ENCODE measurements at places on chromosomes 12 and 14. TPM values are rescaled to one million over a fixed set of nuclear protein-coding genes. Genes with fewer than 3 reads are reported as not detected.

DNA sequence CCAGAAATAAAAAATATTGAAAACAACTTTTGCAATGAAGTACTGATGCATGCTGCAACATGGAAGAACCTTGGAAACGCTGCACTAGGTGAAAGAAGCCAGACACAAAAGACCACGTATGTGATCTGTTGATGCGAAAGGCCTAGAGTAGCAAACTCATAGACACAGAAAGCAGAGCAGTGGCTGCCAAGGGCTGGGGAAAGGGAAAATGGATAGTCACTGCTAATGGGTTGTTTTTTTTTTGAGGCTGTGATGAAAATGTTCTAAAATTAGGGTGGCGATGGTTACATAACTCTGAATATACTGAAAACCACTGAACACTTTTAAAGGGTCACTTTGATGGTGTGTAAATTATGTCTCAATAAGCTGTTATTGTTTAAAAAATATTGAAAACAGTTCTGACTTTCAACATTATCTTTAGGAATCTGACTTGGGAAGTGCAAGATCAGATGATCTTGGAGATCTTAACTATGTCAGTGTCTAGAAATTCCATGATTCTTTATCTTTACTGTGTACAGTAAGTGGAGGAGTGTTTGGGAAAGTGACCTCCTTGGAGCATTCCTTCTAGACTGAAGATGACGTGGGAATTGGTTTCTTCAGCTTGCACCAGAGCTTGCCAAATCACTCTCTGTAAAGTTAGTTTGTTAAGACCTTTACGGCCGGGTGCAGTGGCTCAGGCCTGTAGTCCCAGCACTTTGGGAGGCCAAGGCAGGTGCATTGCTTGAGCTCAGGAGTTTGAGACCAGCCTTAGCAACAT lies 12.4 kb downstream of the MLXIP start:
- DNase-seq = no peak

- no peak for DNase-seq
Measured at GRCh38 chr12:38720661-38721060, 184.7 kb downstream of the CPNE8 start.

DNA sequence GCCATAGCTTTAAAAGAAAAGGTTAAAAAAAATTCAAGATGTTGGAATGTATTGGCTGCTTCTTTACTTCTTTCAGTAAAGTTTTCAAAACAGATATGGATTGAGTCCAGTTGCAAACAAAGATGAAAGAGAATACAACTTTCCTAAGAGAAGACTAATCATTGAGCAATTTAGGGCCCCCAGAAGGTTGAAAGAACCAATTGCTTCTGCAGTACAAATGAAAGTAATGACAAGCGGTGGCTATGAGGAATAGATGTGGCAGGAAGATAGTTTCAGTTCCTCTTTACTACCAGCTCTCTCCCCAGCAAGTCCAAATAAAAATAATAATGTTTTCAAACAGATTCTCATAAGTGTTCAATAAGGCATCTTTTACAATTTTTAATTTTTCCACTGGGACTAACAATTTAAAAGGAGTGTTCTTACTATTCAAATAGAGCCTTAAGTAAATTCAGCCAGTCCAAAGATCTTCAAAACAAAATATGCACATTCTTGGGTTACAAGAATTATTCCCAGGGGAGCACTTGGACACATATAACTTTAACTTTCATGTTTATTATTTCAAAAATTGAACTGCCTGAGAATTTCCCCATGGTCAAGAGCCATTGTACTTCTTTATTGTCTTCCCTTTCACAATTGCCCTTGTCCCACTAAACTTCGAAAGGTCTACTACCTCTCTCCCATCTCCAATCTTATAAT lies 62.3 kb upstream of the PPP1R12A start:
- no peak for DNase-seq

DNA sequence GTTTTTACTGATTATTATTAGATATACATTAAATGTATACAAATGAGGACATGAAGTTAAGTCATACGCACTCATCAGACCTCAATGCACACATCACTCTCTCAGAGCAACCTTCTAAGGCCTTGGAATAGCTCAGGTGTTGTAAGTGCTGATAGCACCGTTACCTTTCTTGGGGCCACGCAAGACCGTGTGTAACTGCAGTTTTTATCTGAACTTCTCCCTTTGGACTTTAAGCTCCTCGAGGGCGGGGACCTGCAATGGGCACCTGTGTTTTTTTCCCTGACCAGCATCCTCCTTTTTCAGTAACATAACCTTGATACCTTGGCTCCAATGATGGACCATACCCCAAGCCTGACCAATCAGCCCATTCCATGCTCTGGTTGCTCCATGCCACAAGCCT lies 136.5 kb upstream of the TMCC3 start:
- no peak for DNase-seq

GRCh38 chr14:105323663-105324062 lies 9.1 kb downstream of the PACS2 start:
- DNase-seq = no peak

Gene CMTM5
- polyA plus RNA-seq = 3.1 TPM

GRCh38 chr14:64541261-64541971 lies 875 bp downstream of the HSPA2 start:
- DNase-seq = no peak

DNA sequence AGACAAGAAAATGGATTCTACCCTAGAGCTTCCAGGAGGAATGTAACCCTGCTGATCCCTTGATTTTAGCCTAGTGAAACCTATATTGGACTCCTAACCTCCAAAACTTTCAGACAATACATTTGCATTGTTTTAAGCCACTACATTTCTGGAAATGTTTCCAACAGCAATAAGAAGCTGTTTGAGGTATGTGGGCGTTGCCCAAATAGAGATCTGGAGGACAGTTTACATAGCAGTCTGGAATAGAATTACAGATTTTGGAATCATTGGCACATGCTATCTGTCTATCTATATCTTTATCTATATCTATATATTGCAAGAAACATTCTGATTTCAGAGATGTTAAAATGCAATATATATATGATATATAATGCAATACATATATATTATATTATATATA lies 42.4 kb upstream of the EGLN3 start:
- DNase-seq = no peak

Measured in right renal pelvis (tissue), 4 donors.